ENCODE measurements at places on chromosomes 4 and X.

DNA sequence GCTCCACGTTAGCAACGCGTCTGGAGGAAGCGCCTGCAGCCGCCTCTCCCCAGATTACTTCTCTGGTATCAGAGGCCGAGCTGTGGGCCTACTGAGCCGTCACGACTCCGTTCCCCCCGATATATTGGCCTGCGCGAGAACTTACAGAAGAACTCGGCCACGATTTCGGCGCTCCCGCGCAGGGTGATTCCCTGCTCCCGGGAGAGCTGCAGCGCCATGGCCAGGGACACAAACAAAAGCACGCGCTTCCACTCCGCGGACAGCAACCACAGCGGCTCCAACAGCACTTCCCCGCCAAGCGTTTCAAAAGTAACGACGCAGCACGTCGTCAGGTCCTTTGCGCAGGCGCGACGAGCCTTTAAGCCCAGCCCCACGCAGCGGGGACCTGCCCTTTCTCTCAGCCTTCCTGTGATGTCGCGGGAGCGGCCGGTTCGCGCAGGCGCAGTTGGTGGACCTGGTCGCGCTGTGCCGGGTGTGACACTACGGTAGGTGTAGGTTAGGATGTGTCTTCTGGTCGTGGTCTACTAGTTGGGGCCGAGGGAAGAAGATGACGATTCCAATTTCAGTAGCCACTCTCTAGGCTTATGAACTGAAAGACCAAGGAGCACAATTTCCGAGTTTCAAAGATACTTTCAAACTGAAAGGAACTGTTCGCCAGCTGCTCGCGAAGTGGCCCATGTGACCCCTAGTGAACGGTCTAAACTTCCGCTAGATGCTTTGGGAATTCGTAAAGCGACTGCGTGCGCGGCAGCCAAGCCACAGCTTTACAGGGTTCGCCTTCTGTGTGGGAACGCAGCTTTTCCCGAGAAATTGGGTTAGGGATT is at the start of gene MAD2L1:
TSS of gene MAD2L1 (minus strand) at position 332 of the 824 bp plus-strand sequence. CDS start at position 218, 114 bp downstream.
- peak; percentile 99 for DNase-seq

DNA sequence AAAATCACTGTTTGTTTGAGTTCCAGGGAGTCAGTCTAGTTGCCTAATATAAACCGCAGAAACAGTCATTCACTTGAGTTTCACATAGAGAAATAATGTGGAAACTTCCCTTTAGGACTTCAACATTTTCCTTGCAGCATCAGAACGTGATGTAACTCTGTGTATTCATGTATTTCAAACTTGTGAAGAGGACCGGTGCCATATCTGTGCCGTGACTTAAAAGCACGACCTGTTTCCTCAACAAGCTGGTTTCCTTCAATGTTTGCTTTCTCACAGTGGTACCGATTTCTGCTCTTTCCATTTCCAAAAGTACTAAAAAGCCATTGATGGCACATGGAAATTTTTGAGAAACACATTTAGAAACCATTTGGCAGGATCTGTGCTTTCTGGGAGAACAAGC is 166.6 kb upstream of the RAPGEF2 start:
- DNase-seq, result no peak

GRCh38 chrX:149129767-149130166 is 375.3 kb downstream of the IDS start:
- DNase-seq, result no peak

GRCh38 chr4:187274153-187274552 is 550.5 kb upstream of the FAT1 start:
- DNase-seq, result no peak

DNA sequence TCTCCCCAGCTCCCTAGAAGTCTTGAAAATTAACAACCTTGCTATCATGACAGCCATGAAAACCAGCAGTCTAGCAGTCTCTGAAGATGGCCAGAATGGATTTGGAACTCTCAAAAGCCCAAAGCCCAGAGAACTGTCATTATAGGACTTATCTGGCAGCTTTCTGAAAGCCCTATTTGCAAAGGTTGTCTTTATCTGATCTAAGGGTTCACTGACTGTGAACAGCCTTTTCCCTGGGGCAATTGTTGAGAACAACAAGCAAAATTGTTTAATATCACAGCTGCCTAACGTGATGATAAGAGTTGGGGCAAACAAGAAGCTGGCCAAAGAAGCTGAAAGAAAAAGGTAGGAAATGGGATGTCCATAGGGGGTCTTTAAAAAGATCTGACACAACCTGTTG is 20.9 kb upstream of the KLHL8 start:
- no peak for DNase-seq

- peak; percentile 76 for DNase-seq
Measured at GRCh38 chrX:129925305-129926092, 19.5 kb downstream of the UTP14A start.

DNA sequence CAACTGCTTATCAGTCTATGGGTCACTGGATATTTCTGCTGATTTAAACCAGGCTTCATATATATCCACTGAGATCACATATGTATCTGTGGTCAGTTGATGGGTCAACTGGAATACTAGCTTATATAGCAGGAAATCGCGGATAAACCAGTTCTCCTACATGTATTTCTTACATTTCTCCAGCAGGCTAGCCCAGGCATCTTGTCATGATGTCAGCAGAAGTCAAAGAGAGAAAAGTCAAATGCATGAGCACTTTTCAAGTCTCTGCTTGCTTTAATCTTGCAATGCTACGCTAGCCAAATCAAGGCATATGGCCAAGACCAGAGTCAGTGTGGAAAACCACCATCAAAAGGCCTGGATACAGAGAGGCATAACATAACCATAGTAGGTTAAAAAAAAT is 1008.8 kb upstream of the DIAPH2 start:
- DNase-seq, result no peak

DNA sequence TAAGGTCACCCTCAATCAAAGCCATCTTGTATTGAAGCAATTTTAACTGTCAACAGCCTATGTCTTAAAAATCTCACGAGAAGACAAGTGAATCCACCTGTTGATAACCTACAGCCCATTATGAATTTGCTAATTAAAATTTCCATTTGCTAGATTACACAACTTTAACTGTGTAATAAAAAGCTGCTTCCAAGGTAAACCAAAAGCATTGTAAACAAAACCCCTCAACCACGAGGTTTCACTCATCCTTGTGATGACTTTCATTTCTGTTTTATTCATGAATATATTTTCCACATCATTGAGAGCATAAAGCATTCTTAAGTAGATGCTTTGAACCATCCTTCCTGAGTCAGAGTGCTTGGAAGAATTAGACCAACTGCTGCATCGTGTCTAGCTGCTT is 217.5 kb upstream of the GYPA start:
- no peak for DNase-seq

GRCh38 chr4:93152491-93152890 is 676.1 kb upstream of the ATOH1 start:
- DNase-seq, result no peak

GRCh38 chr4:78372355-78372988 is 179.1 kb upstream of the ANXA3 start:
- no peak for DNase-seq

- DNase-seq, result peak; percentile 60
Measured at GRCh38 chr4:109945056-109945455, 32.4 kb downstream of the EGF start.

Data from activated CD4-positive, alpha-beta memory T cell treated with anti-CD3 and anti-CD28 coated beads for 36 hours (primary cell).